ENCODE measurements at places on chromosomes 16 and 17.

DNA sequence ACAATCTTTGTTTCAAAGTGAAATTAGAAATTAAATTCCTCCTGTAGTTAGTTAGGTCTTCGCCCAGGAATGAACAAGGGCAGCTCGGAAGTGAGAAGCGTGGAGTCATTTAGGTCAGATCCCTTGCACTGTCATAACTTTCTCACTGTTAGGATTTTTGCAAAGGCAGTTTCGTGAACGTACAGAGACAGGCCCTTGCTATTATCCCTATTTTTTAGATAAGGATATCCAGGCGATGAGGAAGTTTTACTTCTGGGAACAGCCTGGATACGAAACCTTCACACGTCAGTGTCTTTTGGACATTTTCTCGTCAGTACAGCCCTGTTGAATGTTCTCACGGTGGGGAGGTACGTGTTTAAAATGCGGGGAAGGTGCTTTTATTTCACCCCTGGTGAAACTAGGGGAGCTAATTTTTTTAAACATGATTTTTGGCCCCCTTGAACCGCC, 318 bp upstream of the RBL2 start:
- DNase-seq, result no peak

DNA sequence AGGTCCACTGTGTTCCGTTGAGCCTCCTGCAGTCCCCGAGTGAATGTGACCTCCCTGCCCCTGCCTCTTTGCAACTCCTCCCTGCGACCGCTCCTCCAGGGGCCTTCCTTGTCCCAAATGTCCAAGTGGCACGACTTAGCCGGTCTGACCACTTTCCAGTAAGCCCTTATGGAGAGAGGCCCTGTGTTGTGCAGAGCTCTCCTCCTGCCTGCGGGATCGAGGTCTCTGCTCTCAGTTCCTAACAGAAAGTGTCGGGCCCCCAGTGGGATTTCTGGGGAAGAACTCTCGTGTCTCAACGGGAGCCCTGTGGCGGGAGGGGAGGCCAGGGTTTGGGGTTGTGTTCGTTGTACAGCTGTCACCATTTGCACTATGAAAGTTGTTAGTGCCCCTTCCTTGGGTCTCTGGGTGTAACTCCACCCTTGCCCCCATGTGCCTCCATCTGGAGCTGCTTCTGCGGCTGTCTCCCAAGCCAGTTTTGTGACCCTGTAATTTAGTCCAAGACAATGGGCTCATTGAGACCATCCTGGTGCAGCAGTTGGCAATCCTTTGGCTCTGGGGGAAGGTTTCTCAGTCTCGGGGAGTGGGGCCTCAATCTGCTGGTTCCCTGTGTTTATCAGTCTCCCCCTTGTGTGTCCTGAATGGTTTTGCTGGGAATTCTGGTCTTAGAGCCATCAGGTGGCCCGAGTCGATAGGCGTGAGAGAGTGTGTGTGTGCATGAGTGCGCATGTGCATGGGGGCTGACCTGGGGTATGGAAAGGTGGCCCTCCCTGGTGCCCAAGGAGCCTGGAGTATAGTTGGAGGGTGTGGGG, 234.5 kb downstream of the SEC14L1 start:
- DNase-seq, result no peak

GRCh38 chr17:37221865-37222264, 153.9 kb upstream of the C17orf78 start:
- no peak for DNase-seq

DNA sequence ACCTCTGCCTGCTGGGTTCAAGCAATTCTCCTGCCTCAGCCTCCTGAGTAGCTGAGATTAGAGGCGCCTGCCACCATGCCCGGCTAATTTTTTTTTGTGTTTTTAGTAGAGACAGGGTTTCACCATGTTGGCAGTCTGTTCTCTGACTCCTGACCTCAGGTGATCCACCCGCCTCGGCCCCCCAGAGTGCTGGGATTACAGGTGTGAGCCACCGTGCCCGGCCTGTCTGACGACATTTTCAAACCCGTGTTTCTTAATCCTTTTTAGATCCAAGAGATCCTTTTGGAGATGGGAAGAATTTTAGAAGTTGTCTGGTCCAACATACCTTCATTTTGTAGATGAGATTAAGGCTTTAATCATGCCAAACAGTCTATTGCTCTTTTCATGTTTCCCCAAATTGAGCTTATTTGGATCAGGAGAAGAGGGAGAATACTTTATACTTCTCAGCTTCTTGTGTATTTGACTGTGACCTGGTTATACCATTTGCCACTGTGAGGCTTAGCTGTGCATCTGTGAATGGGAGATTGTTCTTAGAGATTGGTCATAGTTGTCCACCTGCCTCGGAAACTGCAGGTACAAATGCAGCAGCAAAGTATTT, 25.8 kb downstream of the USP10 start:
- DNase-seq, result no peak

GRCh38 chr16:73298562-73298961, 250.6 kb upstream of the ZFHX3 start:
- DNase-seq, result peak; percentile 34

DNA sequence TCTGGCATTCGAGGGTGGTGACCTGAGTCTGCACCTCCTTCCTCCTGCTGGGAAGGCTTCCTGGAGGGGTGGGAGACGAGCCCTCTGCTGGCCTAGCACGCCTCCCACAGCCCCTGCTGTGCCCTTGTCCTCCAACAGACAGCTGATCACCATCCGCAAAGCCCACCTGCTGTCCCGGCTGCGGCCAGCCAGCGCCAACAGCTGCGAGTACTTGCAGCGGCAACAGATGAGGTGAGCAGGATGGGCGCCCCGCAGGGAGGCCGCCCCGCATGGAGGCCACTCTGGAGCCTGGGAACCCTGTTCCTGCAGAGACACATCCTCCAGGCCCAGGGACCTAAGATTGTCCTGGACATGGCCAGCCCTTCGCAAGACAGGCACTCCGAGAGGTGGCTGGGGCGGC, 21.6 kb downstream of the UBALD1 start:
- no peak for DNase-seq

DNA sequence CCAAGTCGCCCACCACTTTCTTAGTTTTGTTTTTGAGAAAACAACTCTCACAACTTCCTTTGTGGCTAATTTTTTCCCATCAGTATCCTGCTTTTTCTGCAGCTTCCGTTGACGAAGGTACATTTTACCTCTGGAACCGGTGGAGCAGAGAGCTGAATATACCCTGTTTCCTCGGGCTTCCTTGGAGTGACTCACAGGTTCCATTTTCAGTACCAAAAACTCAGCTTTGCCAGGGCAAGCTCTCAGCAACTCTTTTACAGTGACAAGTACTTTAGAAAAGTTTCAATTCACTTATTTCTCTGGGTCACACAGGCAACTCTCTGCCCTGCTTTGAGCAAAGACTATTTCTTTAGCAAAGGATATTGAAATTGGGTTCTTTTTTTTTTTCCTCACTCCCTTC, 318.9 kb downstream of the SNX29 start:
- DNase-seq, result no peak

- no peak for DNase-seq
These were observed 10.7 kb downstream of the WIPI1 start for GRCh38 chr17:68446626-68447041.
